ENCODE measurements at places on chromosomes 11 and 22.

DNA sequence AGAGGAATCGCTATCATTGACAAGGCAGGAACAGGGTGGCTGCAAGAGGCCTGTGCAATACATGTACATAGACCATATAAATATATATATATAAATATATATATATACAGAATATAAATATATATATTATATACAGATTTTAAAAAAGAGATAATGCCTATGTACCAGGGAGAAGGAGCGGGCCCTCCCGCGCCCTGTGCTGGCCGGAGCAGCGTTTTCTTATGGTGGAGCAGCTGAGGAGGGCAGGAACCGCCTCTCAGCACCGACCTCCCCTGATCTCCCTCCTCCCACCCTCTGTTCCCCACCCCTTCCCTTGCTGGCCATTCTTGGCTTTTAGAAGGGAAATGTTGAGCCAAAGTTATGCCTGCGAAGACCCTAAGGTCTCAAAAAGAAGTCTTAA, 31.8 kb downstream of the SCN3B start:
- no peak for DNase-seq

- no peak for DNase-seq
Observed at GRCh38 chr11:102323542-102324251, 6.4 kb downstream of the BIRC3 start.

DNA sequence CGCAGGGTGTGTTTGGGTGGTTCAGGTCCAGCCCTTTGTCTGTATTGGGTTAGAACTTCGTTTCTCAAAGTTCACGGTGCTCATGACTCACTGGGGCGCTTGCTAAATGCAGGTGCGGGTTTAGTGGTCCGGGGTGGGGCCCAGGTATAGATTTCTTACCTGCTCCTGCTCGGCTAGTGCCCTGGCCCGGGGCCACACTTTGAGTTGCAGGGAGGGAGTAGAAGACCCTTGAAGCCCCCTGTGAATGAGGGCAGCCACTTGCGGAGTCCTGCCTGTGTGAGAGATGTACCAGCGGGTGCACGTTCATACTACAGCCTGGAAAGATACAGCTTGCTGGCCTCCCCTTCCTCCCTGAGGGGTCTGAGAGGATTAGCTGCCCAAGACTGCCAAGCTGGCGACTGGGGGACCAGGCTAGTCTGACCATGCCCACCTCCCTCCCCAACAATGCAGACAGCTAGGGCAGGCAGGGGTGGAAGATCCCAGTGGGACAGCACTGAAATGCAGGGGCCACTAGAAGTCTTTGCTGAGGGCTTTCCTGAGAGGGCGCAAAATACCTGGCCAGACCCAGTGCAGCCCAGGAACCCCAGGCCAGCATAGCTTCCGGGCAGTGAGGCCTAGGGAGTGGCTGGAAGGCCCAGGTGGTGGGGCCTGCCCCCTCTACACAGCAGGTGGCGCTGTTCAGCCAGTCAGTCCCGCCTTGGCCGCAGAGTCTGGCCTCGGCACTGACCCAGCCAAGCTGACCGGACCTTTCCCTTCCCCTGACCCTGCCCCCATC, 5.1 kb upstream of the MYRF start:
- DNase-seq = peak; percentile 68

DNA sequence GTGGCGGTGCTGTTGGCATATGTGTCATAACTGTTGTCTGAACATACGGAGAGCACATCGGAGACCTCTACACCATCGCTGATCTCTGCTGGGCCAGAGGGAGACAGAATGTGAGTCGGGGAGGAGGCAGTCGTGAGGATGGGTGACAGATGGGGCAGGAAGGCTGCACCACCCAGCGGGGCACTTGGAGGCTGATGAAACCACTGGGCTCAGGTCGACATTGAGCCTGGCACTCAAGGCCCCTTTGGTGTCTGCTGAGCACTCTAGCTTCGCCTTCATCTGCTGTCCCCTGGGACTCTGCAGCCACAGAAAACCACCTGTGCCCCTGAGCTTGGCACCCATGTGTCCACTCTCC, 2.5 kb upstream of the KLHL35 start:
- no peak for DNase-seq

DNA sequence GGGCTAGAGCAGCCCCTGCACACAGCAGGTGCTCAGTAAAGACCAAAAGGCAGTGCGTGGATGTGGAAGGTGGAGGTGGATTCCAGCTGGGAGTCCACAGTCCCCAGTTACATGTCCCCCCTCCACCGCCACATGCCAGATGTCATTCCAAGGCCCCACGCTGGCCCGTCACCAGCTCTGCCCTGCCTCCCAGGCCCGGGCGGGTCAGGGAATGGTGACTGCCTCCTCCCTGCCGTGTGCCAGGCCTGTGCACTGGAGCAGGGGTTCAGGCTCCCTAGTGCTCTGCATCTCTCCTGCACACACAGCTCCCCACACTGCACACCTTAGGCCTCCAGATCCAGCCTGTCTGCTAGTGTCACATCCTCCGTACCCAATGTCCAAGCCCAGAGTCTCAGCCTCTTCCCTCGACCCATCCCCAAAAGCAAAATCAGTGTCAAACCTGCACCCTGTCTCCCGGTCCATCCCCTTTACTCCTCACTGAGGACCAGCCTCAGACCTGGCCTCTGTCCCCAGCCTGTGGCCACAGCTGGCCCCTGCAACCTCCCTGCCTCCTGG, 40.2 kb upstream of the PRODH start:
- DNase-seq = no peak

DNA sequence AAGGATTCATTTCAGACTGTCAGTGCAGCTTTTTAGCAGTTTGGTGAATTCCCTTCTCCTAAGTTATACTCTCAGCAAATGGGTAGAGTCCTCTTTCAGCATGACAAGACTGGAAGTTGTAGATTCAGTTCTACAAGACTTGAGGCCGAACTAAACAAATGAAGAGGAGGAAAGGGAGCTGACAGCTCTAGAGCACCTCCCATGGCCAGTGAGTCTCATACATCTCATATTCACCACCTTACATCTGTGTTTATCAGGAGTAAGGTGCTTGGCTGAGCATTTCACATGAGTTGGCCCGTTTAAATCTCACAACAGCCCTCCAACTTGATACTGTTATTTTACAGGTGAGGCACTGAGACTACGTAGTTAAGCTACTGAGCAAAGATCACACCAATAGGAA, 30.4 kb downstream of the SEZ6L start:
- DNase-seq = no peak

GRCh38 chr11:64025205-64025604, 10.5 kb upstream of the FLRT1 start:
- DNase-seq = no peak

- no peak for DNase-seq
Observed at GRCh38 chr11:115674937-115675544, 170.8 kb upstream of the CADM1 start.

DNA sequence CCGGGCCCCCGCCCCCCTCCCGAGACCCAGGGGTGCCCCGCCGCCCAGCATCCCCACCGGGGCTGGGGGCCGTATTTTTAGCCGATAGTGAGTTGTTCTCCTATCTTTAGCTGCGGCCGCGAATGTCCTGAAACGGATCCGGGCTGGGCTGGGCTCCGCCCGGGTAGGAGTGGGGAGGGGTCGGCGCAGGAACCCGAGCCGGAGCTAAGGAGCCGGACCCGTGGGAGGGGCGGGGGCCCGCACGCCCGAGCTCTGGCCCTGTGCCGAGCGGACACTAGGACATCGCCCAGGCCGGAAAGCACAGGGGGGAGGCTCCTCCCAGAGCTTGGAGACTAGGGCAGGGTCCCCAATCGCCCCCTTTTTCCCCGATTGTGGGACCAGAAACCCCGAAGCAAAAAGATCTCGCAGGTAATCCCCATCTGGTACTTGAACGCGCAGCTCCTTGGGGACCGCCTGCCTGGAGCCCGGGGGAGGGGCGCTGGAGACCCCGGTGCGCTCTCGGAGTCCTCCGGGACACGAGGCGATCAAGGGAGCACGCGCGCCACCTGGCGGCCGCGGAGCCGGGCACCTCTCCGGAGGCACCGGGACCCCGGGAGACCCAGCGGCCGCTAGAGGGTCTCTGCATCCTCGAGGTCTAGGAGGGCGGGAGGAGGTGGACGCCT, 669 bp downstream of the CDC42EP2 start:
- DNase-seq = peak; percentile 64

DNA sequence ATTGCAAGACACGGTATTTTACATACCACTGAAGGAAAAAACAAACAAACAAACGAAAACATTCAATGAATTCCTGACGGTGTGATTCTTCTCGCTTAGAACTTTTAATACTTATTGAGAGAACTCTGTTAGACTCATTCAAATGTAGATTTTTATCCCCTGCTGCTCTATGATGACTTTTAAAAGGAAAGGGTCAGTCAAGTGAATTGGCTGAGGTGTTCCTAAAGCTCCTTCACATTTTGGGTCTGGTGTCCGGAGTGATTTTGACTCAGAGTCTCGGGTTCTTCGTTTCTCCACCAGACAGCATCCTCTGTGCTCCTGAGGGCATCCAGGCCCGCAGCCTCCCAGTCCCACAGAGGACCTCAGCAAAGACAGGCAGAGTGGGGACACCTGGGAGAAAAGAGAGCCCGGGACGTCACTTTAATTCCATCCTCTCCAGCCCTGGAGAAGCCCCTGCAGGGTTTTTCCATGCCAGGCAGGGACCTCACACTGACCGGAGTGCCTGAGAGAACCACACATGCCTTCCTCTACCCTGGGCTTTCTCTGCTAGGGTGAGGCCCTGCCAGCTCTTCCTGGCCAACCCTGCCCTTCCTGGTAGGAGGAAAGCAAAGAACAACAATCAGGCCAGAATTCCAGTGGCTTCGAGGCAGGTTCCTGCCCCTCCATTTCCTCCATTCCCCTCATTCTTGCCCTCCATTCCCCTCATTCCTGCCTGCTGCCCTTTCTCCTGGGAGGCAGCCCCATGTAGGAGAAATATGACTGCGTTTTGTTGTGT, 1.4 kb upstream of the CSF2RB start:
- DNase-seq = no peak

GRCh38 chr11:95884376-95884775, 39.5 kb downstream of the MTMR2 start:
- DNase-seq = no peak

- DNase-seq = no peak
Observed at GRCh38 chr11:104665641-104666040, 232.6 kb downstream of the CASP12 start.

DNA sequence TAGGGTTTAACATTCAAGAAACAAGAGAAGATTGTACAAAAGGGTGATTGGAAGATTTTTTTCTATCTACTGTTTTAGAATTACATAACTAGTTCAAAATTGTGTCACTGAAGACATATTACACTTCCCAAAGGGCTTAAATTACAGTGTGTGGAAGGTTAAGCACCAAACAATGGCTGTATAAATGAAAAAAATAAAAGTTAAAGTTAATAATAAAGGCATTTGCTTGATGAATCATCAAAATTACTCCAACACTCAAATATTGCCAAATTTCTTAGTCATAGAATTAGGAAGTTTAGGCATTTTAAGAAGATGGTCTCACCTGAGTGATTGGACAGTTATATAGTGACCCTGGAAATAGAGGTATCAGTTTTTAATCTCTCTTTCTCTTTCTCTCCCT, 227.6 kb upstream of the CARD18 start:
- no peak for DNase-seq

DNA sequence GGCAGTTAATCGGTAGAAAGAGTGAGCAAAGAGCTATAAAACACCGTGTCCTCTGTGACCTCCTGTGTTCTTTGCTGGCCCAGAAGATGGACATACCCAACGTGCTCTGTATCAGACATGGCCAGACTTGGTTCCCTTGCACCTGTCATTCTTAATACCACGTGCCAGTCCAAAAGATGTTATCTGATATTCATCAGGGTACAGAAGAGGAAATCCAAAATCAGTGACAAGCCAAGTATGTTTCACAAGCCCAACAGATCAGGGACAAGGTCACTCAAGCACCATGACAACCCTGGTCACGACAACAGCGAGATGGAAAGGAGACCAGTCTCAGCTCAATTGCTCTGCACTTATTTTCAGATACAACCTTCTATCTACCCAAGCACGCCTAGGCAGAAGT, 3.4 kb downstream of the LRP4 start:
- DNase-seq = no peak

- DNase-seq = no peak
Observed at GRCh38 chr11:64019106-64020037, 16.4 kb upstream of the FLRT1 start.

DNA sequence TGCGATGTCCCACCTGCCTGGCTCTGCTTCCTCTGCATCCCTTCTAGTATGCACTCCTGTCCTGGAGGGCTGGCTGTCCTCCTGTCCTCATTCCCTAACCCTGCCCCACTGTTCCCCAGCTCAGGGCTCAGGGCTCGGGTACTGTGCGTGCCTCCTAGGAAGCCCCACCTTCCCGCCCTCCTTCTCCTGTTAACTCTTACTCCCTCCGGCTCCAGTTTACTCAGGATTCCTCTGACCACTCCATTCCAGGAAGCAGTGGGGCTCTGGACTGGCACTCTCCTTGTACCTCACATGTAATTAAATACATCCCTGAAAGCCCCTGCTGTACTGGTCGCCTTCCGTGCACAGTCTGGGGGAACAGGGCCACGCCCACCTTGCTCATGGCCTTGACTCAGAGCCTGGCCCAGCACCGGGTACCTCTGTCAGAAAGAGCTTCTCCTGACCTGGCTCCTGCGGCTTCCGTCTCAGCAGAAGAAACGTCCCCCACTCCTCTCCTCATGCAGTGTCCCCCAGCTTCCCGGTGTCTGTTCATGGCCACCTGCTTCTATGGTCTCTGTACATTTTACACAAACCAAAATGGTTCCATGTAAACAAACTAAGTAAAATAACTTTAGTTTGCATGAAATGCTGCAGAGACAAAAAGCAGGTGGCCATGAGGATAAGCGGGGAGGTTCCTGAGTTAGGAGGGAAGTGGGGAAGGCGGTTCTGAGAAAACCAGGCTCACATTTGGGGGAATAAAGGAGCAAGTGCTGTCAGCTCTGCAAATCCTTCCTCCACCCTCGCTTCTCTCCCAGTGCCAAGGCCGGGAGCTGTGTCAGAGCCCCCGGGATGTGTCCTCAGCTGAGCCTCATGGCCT, 445.9 kb downstream of the BRD1 start:
- no peak for DNase-seq

DNA sequence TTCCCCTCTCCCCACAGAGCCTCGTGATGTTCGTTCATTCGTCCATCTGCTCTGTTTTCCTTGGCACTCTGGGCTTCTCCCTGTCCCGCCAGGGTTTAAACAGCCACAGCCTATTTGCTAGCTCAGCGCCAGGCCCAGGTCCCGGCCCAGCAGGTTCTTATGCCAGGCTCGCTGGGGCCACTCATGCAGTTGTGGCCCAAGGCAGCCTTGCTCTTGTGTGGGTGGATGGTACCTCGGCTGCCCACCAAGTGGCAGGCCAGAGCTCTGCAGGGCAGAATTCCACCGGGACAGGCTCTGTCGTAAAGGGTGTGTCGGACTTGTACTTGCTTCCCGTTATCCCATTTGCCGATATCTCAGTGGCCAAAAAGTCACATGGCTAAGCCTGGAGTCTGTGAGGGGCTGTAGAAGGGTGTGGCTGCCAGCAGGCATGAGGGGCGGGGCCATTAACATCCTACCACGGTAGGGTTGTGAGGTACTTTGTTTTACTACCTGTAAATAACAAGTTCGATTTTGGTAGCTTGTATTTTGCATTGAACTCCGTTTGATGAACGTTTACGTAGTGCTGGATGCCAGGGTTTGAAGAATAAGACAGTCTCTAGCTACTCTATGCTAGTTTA, 7.9 kb downstream of the FAM118A start:
- no peak for DNase-seq

GRCh38 chr22:43207386-43207785, 20.5 kb upstream of the TTLL12 start:
- no peak for DNase-seq

- DNase-seq = no peak
Observed at GRCh38 chr22:37237371-37238268, 6.4 kb downstream of the RAC2 start.
